CD4-positive, CD25-positive, alpha-beta regulatory T cell (primary cell): ENCODE measurements at places on chromosomes 6 and 20.

DNA sequence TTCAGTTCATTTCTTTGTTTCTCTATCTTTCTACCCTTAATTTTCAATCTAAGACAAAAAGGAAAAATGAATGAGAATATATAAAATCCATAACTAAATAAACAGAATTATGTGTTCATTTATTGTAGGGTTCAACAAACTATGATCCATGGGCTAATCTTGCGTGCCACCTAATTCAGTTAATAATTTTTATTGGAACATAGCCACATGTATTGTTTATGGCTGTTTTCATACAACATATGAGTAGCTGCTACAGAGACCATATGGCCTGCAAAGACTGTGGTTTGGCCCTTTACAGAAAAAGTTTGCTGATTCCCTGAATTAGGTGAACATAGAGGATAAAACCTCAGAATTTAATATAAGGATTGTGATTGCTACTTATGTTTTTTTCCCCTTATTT, 21.8 kb downstream of the SENP6 start:
- H3K27ac ChIP-seq, result peak overlapping the region; percentile 19
- H3K36me3 ChIP-seq, result peaks cover 38% of the 10 kb centered on the region
- no peak for DNase-seq
- no peak overlapping the region for H3K4me3 ChIP-seq
- peaks cover 23% of the 10 kb centered on the region for H3K4me1 ChIP-seq
- no peaks in the 10 kb centered on the region for H3K27me3 ChIP-seq

GRCh38 chr6:11685481-11686093, 93.0 kb downstream of the ADTRP start:
- H3K4me3 ChIP-seq, result no peak overlapping the region
- no peaks in the 10 kb centered on the region for H3K36me3 ChIP-seq
- H3K4me1 ChIP-seq, result no peaks in the 10 kb centered on the region

DNA sequence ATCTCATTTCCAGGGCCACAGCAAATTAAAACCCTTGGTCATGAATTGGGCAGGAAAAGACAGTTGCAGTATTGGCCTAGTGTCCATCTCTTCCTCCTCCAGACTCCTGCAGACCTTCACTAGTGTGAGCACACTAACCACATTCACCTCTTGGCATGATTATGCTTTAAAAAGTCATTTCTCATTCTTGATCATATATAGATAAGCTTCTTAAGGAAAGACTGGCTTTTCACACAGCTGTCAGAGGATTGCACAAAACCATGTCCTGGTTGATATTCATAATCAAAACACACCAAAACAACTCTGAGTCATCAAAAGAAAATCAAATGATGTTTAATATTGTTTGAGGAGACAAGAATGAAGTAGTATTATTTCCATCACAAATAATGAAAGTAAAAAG, 52.1 kb downstream of the TMEM200A start:
- H3K27me3 ChIP-seq, result no peaks in the 10 kb centered on the region
- H3K4me1 ChIP-seq, result no peaks in the 10 kb centered on the region
- no peak overlapping the region for H3K27ac ChIP-seq
- H3K4me3 ChIP-seq, result no peak overlapping the region
- no peak for DNase-seq
- H3K36me3 ChIP-seq, result no peaks in the 10 kb centered on the region

GRCh38 chr6:97423190-97423589, 140.2 kb upstream of the MMS22L start:
- H3K27ac ChIP-seq, result no peak overlapping the region
- no peak for DNase-seq
- H3K36me3 ChIP-seq, result no peaks in the 10 kb centered on the region
- no peaks in the 10 kb centered on the region for H3K4me1 ChIP-seq
- H3K27me3 ChIP-seq, result no peaks in the 10 kb centered on the region
- H3K4me3 ChIP-seq, result no peak overlapping the region

DNA sequence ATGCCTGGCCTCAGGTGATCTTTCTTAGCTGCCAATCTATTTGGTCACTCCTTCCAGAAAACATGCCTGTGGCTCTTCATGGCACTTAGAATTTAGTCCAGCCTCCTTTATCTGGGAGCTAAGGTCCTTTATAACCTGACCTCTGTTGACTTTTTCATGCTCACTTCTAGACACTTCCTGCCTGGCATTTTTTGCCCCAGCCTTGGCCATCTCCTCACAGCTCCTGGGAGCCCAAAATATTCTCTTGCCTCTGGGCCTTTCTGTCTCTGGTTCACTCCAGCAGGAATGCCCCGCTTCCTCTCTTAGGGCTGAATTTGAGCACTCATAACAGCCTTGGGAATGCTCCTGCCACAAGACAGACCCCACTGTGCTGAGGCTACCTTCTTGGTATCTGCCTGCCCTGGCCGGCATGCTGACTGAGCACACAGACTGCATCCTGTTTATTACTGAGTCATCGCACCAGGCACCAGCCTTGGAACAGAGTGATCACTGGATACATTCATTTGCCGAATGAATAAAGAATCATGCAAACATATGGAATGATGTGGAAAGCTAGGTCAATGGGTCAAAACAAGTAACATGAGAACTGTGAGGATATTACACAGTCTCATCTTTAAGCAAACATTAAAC, 5.8 kb upstream of the EEF1E1 start:
- peaks cover 15% of the 10 kb centered on the region for H3K27me3 ChIP-seq
- H3K4me3 ChIP-seq, result no peak overlapping the region
- no peaks in the 10 kb centered on the region for H3K36me3 ChIP-seq
- no peaks in the 10 kb centered on the region for H3K4me1 ChIP-seq
- no peak overlapping the region for H3K27ac ChIP-seq
- no peak for DNase-seq

- H3K36me3 ChIP-seq, result no peaks in the 10 kb centered on the region
- no peak for DNase-seq
- H3K4me3 ChIP-seq, result no peak overlapping the region
- H3K27ac ChIP-seq, result no peak overlapping the region
These were observed 822 bp downstream of the FOXQ1 start for GRCh38 chr6:1312473-1313367.

DNA sequence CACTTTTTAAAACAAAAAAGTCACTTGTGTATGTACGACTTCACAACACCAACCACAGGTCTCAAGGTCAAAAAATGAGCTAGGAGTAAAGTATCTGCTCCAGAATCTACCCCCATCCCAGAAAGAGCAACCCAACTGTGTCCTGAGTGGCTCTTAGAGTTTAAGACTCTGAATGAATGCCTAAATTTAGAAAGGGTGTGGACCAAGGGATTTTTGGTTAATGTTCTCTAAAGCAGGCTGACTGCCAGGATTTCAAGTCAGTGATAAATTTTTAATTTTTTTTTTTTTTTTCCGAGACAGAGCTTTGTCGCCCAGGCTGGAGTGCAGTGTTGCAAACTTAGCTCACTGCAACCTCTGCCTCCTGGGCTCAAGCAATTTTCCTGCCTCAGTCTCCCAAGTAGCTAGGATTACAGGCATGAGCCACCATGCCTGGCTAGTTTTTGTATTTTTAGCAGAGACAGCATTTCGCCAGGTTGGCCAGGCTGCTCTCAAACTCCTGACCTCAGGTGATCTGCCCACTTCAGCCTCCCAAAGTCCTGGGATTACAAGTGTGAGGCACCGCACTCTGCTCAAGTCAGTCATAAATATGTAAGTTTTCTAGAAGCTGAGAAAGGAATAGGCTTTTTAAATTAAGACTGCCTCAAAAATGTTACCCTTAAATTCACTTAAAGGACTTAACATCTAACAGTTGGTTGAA, 20.2 kb downstream of the STAU1 start:
- H3K4me1 ChIP-seq, result peaks cover 42% of the 10 kb centered on the region
- no peak for DNase-seq

DNA sequence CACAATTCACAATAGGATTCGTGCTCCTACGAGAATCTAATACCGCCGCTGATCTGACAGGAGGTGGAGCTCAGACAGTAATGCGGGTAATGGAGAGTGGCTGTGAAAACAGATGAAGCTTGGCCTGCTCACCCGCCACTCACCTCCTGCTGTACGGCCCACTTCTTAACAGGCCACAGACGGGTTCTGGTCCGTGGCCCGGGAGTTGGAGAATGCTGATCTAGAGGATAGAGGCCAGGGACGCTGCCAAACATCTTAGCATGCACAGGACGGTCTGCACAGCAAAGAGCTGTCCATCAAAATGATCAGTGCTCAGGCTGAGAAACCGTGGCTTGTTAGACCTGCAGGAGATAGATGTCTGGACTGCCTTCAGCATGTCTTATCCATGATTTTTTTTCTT, 186.4 kb downstream of the SASH1 start:
- H3K4me1 ChIP-seq, result no peaks in the 10 kb centered on the region
- H3K27me3 ChIP-seq, result no peaks in the 10 kb centered on the region
- H3K27ac ChIP-seq, result no peak overlapping the region
- no peak for DNase-seq
- no peaks in the 10 kb centered on the region for H3K36me3 ChIP-seq

- no peaks in the 10 kb centered on the region for H3K27me3 ChIP-seq
- DNase-seq, result no peak
- H3K27ac ChIP-seq, result no peak overlapping the region
- no peak overlapping the region for H3K4me3 ChIP-seq
These were observed 35.7 kb downstream of the PDE10A start for GRCh38 chr6:165627366-165627765.

GRCh38 chr6:69935079-69935478, 68.7 kb downstream of the COL19A1 start:
- H3K4me3 ChIP-seq, result no peak overlapping the region
- no peaks in the 10 kb centered on the region for H3K36me3 ChIP-seq
- H3K27ac ChIP-seq, result no peak overlapping the region
- peaks cover 5% of the 10 kb centered on the region for H3K27me3 ChIP-seq
- no peaks in the 10 kb centered on the region for H3K4me1 ChIP-seq

- H3K27ac ChIP-seq, result no peak overlapping the region
- peaks cover 9% of the 10 kb centered on the region for H3K27me3 ChIP-seq
- DNase-seq, result no peak
- no peaks in the 10 kb centered on the region for H3K4me1 ChIP-seq
- H3K36me3 ChIP-seq, result no peaks in the 10 kb centered on the region
- H3K4me3 ChIP-seq, result no peak overlapping the region
These were observed 116.8 kb downstream of the CDC5L start for GRCh38 chr6:44504301-44504791.

- H3K4me3 ChIP-seq, result no peak overlapping the region
- H3K36me3 ChIP-seq, result no peaks in the 10 kb centered on the region
- no peak for DNase-seq
- no peaks in the 10 kb centered on the region for H3K4me1 ChIP-seq
- H3K27ac ChIP-seq, result no peak overlapping the region
These were observed 117.9 kb upstream of the AKAP12 start for GRCh38 chr6:151121900-151122299.

DNA sequence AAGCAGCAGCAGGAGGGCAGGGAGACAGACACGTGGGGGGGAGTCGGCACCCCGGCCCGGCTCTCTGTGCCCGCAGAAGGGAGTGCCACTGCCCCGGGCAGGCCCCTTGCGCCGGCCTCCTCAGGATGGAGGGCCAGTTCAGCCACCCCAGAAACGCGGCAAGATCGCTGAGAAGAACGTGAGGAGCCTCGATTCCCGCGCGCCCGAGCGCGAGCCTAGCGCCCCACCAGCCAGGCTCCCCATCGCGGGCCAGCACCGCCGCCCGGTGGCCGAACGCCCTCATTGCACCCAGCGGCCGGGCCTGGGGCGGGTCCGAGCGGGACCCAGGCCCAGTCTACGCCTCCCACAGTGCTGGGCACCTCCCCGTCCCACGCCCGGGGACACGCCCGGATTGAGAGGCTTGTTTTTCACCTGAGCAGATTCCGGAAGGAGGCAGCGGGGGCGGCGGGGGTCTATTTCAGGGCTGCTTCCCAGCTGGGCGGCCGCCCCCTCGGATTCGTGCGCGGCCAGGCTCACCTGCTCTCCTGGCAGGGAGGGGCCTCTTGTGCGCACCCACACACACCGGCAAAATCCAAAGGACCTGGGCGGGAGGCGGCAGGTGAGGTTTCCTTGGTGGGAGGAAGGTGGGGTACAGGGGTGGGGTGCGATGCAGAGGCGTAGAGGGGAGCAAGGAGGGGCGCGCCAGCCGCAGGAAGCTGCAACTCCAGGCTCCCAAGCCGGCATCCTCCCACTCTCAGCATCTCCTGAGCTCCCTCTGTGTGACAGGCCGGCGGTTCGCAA, 9.0 kb upstream of the GRM4 start:
- H3K27ac ChIP-seq, result no peak overlapping the region
- no peaks in the 10 kb centered on the region for H3K36me3 ChIP-seq
- no peak overlapping the region for H3K4me3 ChIP-seq
- H3K27me3 ChIP-seq, result peaks cover 5% of the 10 kb centered on the region

- H3K27me3 ChIP-seq, result no peaks in the 10 kb centered on the region
- DNase-seq, result no peak
These were observed 22.7 kb upstream of the NTSR1 start for GRCh38 chr20:62685781-62686555.

GRCh38 chr6:31581434-31582229, 592 bp downstream of the LTB start:
- peak overlapping the region; percentile 99 for H3K4me3 ChIP-seq
- H3K27me3 ChIP-seq, result no peaks in the 10 kb centered on the region
- peaks cover 10% of the 10 kb centered on the region for H3K36me3 ChIP-seq
- H3K4me1 ChIP-seq, result peaks cover 88% of the 10 kb centered on the region
- H3K27ac ChIP-seq, result peak overlapping the region; percentile 95

- H3K27me3 ChIP-seq, result no peaks in the 10 kb centered on the region
- DNase-seq, result no peak
- H3K4me1 ChIP-seq, result no peaks in the 10 kb centered on the region
- H3K4me3 ChIP-seq, result no peak overlapping the region
- H3K27ac ChIP-seq, result no peak overlapping the region
These were observed 27.1 kb downstream of the DAAM2 start for GRCh38 chr6:39819228-39819627.

GRCh38 chr6:158642097-158642601, 2.4 kb downstream of the DYNLT1 start:
- DNase-seq, result no peak
- peak overlapping the region; percentile 96 for H3K27ac ChIP-seq
- H3K4me1 ChIP-seq, result peaks cover 48% of the 10 kb centered on the region
- peaks cover 17% of the 10 kb centered on the region for H3K36me3 ChIP-seq
- peak overlapping the region; percentile 98 for H3K4me3 ChIP-seq

- no peak overlapping the region for H3K4me3 ChIP-seq
- DNase-seq, result no peak
- H3K27me3 ChIP-seq, result no peaks in the 10 kb centered on the region
- H3K4me1 ChIP-seq, result no peaks in the 10 kb centered on the region
- H3K36me3 ChIP-seq, result no peaks in the 10 kb centered on the region
These were observed 8.5 kb upstream of the RSPO4 start for GRCh38 chr20:1010659-1011058.

- H3K36me3 ChIP-seq, result no peaks in the 10 kb centered on the region
- H3K27ac ChIP-seq, result peak overlapping the region; percentile 80
- no peaks in the 10 kb centered on the region for H3K27me3 ChIP-seq
- H3K4me3 ChIP-seq, result peak overlapping the region; percentile 58
- peaks cover 71% of the 10 kb centered on the region for H3K4me1 ChIP-seq
- peak; percentile 50 for DNase-seq
These were observed 26.7 kb downstream of the SERPINB9 start for GRCh38 chr6:2876210-2877056.
